Stimulated activated naive CD4-positive, alpha-beta T cell treated with Interleukin-2 at 50 U/mL for 16 hours (primary cell): ENCODE measurements at places on chromosomes 11 and 22.

GRCh38 chr11:46736615-46737014, 17.6 kb downstream of the F2 start:
- DNase-seq, result no peak

GRCh38 chr11:88810420-88811097, 255.2 kb downstream of the GRM5 start:
- no peak for DNase-seq

GRCh38 chr22:37079158-37079557, 27.6 kb downstream of the KCTD17 start:
- DNase-seq, result no peak

DNA sequence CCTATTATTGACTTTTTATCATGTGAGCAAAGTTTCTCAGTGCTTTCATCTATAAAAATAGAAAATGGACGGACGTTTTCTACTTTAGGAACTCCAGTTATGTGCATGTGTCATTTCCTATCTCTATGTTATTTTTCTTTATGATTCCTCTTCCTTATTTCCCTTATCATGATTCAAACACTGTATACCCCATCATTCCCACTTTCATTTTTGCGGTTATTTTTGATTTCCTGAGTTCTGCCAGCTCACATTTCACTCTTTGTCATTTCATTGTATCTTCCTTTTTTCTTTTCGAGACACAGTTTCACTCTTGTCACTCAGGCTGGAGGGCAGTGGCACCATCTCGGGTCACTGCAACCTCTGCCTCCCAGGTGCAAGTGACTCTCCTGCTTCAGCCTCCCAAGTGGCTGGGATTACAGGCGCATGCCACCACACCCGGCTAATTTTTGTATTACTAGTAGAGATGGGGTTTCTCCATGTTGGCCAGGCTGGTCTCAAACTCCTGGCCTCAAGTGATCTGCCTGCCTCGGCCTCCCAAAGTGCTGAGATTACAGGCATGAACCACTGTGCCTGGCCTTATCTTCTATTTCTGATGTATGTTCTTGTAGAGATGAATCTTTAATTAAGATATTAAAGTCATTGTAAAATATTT, 21.5 kb downstream of the C11orf58 start:
- no peak for DNase-seq

- no peak for DNase-seq
Measured at GRCh38 chr11:67999201-67999629, 4.7 kb downstream of the UNC93B1 start.

GRCh38 chr22:27554841-27555456, 246.6 kb downstream of the MN1 start:
- no peak for DNase-seq

DNA sequence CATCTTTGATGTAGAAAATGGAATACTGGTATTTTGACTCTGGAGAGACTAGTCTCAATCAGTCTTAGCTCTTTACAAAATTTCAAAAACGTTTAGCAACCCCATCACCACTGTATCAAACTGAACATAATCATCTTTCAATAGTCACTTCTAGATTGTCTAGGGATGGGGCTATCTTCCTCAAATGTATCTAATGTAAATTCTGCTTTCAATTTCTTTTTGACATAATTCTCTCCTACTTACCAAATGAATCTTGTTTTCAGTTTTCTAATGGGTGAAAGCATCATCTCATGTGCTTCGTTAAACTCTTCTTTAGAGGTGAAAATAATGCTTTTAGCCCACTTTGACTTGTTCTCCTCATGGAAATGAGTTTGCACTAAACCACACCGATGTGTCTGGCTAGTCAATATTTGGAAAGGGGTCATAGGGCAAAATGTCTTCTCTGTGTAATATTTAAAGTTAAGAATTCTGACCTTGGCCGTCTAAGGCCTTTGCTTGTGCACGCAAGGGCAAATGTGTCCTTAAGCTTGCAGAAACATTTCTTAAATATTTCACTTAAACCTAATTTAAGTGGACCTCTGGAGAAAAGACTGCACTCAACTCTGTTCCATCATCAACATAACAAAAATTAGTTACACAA, 5.2 kb downstream of the SIK3 start:
- no peak for DNase-seq

DNA sequence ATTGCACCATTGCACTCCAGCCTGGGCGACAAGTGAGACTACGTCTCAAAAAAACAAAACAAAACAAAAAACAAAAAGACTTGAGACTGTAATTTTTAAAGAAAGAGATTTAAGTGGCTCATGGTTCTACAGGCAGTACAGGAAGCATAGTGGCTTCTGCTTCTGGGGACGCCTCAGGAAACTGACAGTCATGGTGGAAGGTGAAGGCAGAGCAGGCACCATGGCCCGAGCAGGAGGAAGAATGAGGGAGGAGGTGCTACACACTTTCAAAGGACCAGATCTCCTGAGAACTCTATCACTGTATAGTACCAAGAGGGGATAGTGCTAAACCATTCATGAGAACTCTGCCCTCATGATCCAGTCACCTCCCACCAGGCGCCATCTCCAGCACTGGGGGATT, 52.0 kb downstream of the CBL start:
- DNase-seq, result no peak

DNA sequence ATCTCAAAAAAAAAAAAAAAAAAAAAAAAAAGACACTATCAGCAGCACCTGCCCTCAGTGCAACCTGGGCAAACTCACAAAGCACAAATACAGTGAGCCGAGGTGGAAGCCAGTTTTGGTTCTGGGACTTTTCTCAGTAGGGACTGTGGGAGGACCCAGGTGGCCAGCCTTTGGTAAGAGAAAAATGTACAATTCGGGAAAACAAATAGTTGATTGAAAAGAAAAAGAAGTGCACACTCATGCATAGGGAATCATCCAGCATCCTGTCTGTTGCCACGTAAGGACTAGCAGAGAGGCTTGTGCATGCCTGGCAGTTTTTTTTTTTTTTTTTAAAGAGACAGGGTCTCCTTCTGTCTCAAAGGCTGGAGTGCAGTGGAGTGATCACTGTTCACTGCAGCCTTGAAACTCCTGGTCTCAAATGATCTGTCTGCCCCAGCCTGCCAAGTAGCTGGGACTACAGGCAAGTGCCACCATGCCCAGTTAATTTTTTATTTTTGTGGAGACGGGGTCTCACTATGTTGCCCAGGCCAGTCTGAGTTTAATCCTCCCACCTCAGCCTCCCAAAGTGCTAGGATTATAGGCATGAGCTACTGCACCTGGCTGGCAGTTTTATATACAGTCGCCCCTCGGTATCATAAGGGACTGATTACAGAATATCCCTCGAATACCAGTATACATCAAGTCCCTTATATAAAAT, 36.7 kb downstream of the TPST2 start:
- no peak for DNase-seq

DNA sequence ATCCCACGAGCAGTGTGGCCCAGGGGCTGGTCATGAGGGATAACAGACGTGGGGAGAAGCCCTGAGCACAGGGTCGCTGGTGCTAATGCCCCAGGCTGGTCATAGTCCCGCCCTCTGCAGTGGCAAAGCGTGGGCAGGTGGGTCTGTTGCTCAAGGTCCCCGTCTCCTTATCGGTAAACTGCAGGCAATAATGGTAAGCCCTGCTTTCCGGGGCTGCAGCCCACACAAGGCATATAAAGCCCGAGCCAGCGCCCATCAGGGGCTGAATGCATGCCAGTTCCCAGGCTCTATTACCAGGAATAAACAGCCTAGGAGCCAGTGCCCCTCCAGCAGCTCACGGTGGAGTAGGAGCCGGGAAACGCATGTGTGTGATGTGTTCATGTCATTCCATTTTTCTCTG, 261.0 kb downstream of the BRD1 start:
- DNase-seq, result no peak

GRCh38 chr11:62008193-62008592, 40.8 kb upstream of the FTH1 start:
- DNase-seq, result no peak

DNA sequence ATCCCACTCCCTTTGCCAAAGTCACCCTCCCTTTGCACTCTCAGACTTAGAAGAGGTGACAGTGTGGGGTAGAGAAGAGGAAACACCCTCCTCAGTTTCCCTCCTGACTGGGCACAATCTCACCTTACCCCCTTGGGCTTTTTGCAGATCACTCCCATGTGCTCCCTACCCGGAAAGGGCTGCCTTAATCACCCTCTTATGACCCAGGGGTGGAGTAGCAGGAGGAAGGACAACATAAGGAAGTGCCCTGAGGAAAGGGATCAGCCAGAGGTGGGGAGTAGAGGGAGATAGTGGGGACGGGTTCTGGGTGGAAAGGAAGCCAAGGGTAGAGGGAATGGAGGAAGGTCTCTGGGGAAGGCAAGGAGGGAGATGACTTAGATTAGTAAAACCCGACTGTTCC, 52.0 kb downstream of the NRXN2 start:
- DNase-seq, result no peak

DNA sequence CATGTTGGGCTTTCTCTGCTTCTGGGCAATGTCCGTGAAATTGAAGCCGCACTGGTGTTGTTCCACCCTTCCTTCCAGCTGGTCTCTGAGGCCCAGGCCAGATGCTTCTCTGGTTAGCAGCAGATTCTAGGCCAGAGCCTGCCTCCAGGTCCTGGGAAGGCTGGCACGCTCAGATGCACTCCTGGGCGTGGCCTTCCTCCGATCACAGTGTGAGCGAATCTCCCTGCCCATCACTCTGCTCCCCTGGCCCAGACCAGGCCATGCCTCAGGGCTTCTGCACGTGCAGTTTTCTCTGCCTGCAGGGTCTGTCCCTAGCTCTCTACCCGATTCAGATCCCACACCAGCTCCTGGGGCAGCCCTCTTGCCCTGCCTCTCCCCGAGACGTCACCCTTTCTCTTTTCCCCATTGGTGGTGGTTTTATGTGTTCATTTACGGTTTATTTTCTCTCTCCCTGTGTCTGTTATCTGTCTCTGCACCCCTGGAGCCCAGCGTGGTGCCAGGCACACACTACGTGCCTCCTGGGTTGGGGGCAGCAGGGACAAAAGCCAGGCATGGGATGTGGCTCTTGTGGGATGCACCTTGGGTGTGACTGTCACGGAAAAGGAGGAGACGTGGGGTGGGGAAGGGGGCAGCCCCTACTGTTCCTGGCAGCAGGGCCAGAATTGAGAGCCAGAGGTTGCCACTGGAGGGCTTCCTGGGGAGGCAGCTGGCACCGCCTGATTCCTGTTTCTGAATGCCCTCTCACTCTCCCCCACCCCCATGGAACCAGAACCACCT, 66.0 kb downstream of the KCNQ1 start:
- DNase-seq, result no peak

- peak; percentile 40 for DNase-seq
Measured at GRCh38 chr11:65060913-65061408, 2.6 kb upstream of the NAALADL1 start.

- DNase-seq, result no peak
Measured at GRCh38 chr11:42960521-42961088, 351.2 kb upstream of the API5 start.

- DNase-seq, result no peak
Measured at GRCh38 chr11:112588252-112588694, 327.6 kb upstream of the PLET1 start.

GRCh38 chr11:56636861-56637260, 5.4 kb downstream of the OR5AP2 start:
- DNase-seq, result no peak
